ENCODE measurements at places on chromosomes 1 and 21.

- DNase-seq: no peak
Measured at GRCh38 chr1:107829036-107829770, 135.8 kb downstream of the VAV3 start.

- no peak for DNase-seq
Measured at GRCh38 chr1:10045480-10046355, 13.0 kb downstream of the UBE4B start.

GRCh38 chr1:201711811-201712210 is 117.1 kb upstream of the IPO9 start:
- no peak for DNase-seq

- no peak for DNase-seq
Measured at GRCh38 chr1:40435876-40436275, 14.4 kb upstream of the ZFP69B start.

DNA sequence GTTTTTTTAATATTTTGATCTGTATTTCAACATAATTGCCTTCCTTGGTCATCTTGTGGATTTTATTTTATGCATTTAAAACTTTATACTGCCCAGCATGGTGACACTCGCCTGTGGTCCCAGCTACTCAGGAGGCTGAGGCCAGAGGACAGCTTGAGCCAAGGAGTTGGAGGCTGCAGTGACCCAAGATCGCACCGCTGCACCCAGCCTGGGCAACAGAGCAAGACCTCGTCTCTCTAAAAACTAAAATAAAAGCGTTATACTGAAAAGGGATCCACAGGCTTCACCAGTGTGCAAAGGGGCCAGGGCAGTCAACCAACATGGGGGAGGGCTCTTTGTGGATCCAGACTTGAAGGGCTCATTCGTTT is 1.4 kb downstream of the NID1 start:
- no peak for DNase-seq

- no peak for DNase-seq
Measured at GRCh38 chr1:29238620-29239002, 2.3 kb downstream of the PTPRU start.

DNA sequence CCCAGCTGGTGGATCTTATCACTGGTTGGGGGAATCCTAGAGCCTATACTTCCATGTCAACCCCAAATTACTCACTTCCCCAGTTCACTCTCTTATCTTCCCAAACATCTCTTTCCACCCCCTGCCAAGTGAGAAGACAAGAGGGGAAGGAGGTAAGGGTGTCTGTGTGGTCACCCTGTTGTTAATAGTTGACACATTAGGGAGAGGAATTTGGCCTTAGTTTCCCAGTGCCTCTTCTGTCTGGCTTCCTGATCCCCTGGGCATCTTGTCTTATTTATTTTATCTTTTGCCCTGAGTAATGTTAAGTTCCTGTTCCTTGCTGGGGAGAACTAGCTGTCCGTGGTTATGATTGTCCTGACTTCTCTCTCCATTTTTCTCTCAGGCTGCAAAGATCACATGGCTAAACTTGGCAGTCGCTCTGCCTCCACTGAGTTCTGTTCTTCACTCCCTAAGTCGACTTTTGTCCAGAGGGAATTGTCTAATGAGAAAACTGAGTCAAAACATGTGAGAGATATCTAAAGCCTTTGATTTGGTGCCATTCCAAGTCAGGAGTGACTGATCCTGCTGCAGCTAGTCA is 157.1 kb upstream of the SYT6 start:
- DNase-seq: no peak

DNA sequence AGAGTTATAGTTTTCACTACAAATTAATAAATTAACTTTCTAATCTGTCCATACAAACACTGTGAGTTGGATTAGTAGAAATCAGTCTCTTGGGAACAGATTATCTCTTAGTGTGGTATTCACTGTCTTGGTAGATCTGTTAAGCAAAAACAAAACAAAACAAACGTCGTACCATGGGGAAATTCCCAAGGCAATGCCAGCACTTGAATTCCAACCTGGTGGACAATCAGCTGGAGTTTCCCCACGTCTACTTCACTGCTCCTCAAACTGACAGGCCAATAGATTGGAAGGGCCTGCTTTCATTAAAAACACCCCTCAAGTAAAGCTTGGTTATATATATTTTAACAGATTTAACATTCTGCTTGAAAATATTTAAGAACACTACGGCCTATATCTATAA is 31.9 kb downstream of the GDAP2 start:
- DNase-seq: no peak

DNA sequence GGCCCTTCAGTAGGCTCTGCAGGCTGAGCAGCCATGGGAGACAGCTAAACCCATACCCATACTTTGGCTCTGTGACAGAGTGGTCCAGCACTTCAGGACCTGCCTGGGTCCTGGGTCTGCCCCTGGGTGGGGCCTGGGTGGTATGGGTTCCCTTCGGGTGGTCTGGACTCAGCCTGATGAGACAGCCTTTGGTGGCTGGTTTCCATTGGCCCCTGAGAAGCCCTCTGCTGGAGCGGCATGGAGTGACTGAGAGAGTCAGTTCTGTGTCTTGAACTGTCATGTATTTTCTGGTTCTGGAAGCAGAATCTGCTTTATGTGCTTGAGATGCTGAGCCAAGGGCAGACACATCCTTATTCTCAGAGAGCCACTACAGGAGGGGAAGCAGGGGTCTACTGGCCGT is 31.3 kb upstream of the KCNA2 start:
- no peak for DNase-seq

DNA sequence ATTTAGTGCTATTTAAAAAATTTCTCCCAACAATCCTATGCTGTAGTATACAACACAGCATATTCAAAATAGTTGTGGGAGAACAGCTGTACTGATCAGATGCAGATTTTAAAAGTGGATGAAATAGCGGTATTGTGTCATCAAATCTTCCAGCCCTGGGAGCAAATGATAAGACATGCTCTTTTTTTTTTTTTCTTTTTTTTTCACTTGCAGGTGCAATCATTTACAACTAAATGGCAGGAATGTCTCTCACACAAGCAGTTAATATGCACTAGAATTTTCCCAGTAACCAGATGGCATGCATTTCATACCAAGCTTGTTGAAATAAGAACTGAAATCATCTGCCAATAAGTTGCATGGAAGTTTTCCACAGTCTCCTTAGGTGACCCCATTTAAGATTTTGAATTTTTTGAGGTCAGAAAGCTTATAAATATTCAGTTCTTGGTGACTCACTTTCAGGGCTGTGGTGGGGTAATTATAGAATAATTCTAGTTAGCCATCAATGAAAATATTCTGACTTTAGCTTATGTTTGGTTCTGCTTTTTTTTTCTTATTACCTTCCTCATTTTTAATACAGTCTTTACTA is 623.9 kb upstream of the NR5A2 start:
- peak; percentile 46 for DNase-seq

DNA sequence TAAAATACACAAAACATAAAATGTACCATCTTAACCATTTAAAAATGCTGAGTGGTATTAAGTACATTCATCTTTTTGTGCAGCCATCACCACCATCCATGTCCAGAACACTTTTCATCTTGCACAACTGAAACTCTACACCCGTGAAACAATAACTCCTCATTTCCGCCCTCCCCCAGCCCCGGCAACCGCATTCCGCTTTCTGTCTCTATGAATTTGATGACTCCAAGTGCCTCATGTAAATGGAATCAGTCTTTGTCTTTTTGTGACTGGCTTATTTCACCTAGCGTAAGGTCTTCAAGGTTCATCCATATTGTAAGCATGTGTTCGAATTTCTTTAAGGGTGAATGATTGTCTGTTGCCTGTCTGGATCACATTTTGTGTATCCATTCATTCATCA is 37.2 kb downstream of the SCCPDH start:
- DNase-seq: no peak

- DNase-seq: no peak
Measured at GRCh38 chr1:193709607-193710006, 523.2 kb upstream of the B3GALT2 start.

DNA sequence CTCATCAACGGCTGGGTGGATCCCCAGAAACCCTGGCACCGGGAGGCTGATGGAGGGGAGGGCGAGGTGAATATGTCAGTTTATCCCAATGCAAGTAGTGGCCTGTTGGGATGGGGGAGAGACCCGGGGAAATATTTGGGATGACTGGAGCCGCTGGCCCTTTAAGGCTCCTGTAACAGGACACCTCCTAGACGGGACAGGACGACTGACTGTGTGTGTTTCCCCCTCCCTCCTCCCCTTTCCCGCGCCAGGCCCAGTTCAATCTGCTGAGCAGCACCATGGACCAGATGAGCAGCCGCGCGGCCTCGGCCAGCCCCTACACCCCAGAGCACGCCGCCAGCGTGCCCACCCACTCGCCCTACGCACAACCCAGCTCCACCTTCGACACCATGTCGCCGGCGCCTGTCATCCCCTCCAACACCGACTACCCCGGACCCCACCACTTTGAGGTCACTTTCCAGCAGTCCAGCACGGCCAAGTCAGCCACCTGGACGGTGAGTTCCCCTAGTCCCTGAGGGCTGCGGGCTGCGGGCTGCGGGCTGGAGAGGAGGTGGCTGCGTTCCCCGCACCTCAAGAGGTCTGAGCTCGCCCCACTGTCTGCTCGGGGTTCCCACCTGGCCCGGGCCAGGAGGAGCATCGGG is 44.8 kb upstream of the CCDC27 start:
- DNase-seq: no peak

DNA sequence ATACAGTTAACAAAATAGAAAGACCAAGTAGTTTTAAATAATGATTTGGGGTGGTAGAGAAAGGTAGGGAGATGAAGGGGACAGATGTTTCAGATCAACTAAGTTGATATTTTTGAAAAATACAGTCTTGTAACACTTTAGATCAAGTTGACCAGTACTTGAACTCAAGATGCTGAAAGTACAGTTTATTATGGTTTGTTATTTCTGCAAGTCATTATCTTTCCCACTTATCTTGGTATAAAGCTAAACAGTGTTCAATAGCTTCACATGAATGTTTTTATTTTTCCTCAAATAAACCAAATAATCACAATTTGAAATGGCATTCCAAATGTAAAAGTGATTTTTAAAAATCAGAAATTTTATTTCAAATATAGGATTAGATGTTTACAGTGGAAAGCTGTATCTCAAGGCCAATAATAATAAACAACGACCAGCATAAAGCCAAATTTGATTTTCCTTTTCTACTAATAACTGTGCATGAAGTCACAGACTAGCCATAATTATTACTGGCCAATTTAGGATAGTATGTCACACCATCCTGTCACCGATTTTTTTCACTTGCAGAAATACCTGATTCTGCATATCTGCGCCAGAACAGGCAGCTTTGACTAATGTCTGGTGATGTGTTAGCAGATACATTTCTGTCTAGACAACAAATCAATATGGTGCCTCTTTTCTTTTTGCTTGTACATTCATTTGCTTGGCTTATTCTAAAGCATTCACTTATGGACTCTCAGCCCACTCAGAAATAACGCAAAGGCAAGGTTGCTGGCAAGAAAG is 320.2 kb downstream of the TM2D1 start:
- no peak for DNase-seq

DNA sequence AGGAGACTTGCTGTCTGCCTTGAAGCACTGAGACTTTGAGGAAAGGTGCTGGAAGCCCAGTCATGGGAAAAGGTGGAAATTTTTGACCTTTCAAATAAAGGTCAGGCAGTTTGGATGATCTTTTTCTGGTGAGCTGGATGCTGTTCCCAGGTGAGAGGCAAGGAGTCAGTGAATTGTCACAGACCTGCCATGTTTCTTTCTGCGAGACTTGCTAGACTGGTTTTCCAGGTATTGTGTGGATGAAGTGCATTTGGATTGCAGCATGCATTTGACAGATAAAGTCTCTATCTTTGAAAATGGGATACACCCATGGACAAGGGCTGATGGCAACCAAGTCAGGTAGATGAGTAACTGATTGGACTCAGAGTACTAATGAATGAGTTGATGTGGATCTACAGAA is 65.7 kb upstream of the NHLH2 start:
- no peak for DNase-seq

GRCh38 chr21:21182401-21183010 is 184.3 kb downstream of the NCAM2 start:
- no peak for DNase-seq

- no peak for DNase-seq
Measured at GRCh38 chr1:49294539-49294938, 517.8 kb upstream of the BEND5 start.

GRCh38 chr21:17708522-17709265 is 96.0 kb upstream of the BTG3 start:
- no peak for DNase-seq

DNA sequence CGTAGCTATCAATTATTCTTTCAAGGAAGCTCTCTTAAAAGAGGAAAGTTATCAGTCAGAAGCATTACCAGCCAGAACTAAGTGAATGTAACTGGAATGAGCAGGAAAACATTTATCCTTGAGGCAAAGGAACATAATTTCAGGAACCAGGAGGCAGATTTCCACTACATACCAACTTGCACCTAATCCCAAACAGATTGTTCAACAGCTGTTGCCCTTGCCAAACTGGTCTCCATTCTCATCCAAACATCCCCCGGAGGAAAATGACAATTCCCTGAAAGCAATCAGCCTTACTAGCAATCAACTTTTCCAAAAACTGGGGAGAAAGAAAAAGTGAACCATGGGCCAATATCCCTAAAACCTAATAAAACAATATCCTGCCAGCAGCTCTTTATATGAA is 35.0 kb downstream of the ENAH start:
- no peak for DNase-seq

DNA sequence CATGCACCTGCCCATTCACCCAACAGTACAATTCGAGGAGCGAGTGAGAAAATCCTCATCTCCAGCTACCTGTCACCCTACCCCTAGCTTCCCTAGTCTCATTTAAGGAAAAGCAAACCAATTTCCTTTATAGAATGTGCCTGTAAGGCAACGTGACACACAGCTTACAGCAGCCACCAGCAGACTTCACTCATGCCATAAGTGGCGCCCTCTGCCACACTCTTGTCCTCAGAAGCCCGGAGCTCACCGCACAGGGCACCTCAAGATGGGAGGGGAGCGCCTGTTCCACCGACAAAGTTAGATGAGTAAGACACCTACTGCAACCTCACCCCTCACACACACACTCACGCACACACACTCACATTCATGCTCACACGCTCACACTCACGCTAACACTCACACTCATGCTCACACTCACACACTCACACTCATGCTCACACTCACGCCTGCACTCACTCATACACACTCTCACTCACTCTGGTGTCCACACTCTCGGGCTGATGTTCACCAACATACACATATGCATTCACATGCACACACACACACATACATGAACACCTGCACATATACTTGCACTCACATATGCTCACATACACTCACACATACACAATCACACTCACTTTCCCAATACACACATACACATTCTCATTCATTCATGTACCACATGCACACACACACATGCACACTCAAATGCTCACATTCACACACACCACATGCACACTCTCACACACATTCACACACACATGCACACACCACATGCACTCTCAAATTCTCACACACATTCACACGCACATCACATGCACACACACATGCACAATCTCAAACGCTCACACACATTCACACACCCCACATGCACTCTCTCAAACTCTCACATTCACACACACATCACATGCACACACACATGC is 170.7 kb downstream of the PSMG1 start:
- no peak for DNase-seq

DNA sequence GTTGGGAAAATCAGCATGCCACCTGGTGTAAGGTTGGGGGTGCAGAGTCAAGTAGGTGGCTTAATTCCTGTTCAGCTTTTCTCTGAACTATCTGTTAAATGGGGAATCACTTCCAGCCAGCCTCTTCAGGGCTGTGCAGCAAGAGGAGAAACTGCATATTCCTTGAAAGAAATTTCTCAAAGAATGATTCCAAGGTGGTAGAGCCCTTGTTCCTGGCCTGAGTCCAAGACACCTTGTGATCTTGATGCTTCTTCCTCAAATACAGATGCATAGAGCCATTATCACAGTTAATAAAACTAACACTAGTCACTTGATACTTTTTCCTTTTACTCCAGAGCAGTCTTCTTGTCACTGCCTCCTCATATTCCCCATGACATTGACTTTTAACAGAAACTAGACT is 5.2 kb downstream of the TXLNA start:
- no peak for DNase-seq
